ENCODE measurements at places on chromosomes 3 and 15.

GRCh38 chr3:176840641-176841286, 356.5 kb downstream of the TBL1XR1 start:
- DNase-seq = no peak

DNA sequence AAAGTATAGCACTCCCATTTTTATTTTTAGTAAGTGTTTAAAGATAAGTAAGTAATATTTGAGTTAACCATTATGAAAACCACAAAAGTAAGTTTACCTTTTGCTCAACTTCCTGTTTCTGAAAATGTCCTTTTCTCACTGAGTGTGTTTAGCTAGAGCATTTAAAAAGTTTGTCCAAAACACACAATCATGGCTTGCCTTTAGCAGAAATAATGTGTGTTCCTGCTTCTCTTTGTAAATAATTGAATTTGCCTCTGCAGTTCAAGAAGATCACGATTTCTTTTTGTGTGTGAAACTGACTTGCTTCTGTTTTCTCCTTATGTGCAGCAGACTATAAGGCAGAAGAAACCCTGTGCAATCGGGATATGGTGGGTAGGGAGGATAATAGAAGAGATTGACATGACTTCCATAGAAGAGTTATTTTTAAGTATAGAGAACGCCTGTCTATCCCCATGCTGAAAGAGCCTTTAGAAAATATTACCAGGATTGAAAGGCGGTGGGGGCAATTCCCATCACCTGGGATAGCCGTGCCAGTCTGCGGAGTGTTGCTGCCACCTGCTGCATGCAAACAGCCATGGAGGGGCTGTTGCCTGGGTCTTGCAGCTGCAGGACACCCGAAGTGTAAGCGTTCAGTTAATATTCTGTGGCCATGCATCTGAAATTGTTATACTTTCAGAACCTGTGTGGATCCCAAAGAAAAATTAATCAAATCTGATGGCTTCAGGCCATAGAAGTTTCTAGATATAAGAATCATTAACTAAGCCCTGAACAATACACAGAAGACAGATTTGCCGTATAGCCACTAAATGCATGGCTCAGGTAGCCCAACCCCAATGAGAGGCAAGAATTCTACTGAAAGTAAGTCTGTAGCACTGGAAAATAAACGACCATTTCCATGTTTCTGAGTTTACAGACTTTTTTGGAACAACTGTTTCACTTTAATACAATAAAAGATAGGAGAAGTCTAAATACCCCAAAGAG, 2.4 kb upstream of the CD96 start:
- DNase-seq = peak; percentile 5

DNA sequence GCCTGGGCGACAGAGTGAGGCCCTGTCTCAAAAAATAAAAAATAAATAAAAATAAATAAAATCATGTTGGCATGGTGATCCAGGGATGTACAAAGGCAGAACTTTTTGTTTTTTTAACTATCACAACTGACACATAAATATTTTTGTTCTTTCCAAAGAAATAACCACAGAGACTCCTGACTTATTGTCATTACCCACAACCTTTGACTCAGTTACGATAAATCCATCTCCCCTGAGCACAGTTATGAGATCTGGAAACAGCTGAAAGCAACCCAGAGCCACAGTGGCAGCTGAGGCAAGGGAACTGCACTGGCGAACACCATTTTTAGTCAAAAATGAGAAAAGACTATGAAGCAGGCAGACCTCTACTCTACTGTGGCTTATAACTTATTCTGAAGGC, 24.0 kb downstream of the OSBPL10 start:
- DNase-seq = no peak

GRCh38 chr3:58106061-58106460, 97.8 kb downstream of the FLNB start:
- peak; percentile 17 for DNase-seq

DNA sequence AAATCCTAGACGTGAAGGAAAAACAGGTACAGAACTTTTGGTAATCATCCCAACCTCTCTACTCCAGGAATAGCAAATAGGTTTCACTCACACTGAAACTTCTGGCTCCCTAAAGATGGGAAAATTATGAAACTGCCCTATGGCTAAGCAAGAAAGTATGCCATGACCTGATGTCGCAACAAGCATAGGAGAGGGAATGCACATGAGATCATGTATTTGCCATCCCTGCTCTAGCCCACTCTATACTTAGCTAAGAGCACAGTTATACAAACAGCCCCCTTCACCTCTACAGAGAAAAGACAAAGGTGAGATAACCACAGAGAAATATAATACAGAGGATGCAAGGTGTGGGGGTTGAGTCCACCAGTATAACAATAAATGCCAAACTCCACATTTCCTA, 102.7 kb downstream of the TBC1D5 start:
- peak; percentile 13 for DNase-seq

DNA sequence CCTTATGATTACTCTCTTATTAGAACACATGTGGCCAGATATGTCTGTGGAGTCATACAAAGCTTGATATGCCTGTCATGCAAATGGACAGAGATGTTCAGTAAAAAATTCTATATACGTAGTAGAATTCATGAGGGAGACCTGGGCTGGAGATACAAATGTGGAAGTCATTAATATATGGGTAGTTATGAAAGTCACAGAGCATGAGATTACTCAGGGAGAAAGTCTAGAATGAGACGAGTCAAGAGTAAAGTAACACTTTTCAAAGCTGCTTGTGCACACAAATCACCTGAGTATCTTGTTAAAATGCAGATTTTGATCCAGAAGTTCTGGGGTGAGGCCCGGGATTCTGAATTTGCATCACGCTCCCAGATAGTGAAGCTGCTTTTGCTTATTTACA, 28.4 kb downstream of the OXSM start:
- no peak for DNase-seq

DNA sequence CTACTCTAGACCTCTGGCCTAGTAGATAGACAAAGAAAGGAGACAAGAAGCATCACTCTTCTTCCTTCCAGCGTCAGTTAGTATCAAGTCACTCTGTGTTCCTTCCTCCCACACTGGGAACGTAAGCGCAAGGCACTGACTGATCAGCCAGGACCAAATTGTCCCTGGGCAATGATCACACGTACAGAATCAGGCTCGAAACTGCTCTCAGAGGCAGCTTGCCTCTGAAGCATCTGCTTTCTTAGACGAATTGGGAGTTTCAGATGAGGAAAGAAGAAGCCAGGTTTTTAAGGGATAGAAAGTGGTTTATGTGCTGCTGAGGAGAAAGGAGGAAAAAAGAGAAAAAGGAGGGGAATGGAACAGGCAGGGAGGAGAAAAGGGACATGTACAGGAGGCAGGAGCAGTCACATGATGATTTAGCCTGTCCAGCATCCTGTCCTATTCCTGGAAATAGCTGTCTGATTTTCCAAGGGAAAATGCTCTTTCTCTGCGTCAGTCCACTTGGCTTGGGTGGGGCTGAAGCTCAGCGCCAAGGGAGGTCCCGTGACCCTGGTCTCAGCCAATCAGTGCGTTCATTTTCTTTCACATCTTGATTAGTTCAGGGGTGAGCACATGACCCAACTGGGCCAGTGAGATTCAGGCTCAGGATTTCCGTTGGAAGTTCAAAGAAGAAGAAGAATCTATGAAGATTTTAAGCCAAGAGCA, 102.0 kb upstream of the PRICKLE2 start:
- no peak for DNase-seq

- no peak for DNase-seq
Observed at GRCh38 chr3:127012091-127012490, 29.2 kb downstream of the PLXNA1 start.

DNA sequence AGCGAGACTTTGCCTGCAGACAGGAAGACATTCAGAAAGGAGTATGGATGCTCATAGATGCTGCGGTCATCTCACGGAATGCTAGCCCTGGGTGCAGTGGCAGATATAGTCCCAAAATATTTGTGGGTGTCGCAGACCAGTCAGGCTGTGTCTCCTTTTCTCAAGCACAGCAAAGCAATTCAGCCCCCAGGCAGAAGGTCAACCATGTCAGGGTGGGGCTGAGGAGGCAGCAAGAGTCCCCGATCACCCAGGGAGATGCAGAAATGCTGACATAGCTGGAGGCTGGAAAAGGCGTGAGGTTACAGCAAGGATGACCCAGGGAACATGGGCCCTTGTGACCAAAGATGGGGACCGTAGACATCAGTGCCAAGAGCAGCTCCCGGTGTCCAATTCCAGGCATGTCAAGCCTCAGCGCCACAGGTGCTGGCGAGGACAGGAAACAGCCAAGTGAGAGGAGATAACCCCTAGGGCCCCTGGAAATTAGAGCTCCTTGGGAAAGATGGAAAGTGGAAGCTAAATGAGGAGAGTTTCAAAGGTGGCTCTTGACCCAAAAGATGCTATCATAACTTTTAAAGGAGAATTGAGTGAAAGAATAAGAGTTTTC, 81.2 kb upstream of the ABHD17C start:
- no peak for DNase-seq

GRCh38 chr3:66154444-66154861, 66.3 kb upstream of the SLC25A26 start:
- DNase-seq = no peak

DNA sequence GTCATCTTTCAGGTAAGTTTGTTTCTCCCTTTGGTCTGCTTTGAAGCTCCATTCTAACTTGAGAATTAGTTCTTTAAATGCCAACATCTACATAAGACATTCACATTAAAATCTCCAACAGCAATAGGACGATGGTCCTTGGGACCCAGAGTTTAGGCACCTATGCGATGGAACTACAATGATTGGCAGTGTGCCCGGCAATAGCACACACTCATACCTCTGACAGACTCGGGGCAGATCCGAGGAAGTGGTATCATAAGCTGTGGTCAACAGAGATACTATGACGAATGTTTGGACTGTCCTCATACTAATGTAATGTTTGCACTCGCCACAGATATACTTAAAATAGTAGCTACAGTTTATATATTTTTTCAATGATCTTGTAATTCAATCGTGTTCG, 34.2 kb upstream of the NR2F2 start:
- no peak for DNase-seq

- DNase-seq = peak; percentile 47
Observed at GRCh38 chr3:196141052-196141865, 59.4 kb upstream of the TFRC start.

DNA sequence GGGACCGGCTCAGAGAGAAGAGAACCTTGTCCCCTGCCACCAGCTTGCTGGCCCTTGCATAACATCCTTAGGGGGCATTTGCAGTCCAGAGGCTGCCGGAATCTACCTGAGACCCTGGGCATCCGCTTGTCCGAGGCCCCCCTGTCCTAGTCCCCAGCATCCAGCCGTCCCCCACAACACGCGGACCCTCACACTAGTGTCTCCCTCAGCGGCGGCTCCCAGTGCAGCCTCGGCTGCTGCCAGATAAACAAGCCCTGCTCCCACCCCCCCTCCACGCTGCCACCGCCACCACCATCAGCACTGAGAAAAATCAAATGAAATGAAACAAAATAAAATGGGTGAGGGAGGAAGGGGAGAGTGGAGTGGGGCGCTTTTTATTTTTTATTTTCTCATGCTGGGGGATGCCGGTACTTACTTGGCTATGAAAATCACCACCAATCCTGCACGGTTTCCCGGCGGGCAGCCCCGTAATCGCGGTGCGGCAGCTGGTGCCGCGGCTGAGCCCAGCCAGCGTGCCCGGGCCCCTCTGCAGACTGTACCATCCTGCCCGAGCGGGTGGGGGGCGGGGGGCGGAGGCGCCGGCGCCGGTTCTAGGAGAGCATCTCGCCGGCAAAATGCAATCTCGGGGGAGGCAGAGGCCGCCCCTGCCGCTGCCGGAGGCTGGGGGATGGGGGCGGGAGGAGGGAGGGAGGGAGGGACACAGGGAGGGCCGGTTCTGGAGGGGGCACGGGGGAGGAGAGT, at the start of gene ATP2B2:
ATP2B2 (minus strand) TSS at position 537 of the 741 bp plus-strand sequence. CDS start 56,043 bp downstream, outside the sequence.
- DNase-seq = no peak

GRCh38 chr3:52436500-52437149, 8.3 kb downstream of the SEMA3G start:
- DNase-seq = no peak

GRCh38 chr3:107727102-107727501, 204.3 kb downstream of the BBX start:
- no peak for DNase-seq

DNA sequence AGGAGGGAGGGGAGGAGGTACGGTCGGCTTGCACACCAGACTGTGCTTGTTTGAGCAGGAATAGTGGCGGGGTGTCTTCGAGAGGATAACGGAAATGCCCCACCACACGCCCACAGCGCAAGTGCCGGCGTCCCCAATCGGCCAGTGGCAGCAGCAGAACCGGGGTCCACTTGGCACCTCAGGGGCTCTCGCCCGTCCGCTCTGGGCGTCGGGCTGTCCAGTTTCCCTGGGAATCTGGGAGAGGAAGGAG, 53.7 kb downstream of the CCDC54 start:
- DNase-seq = peak; percentile 3

DNA sequence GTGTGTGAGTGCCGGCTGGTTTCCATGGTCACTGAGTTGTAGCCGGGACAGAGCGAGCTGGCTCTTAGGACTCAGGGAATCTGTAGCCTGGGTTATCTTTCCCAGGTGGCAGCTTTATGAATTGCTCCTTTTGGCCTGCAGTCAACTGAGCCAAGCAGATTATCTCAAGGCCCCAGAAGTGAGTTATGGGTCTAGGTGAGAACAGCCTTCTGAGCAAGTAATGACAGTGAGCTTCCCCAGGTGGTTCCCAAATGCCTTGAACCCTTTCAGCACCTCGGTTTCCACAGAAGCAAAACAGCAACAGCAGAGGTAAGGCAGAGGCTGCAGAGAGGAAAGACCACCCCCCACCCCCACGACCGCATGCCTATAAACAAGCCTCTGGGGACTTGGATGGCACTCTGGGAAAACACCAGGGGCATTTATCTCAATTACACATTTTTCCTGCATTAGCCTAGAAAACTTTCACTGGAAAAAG, 56.7 kb upstream of the DGKG start:
- DNase-seq = no peak

- peak; percentile 34 for DNase-seq
Observed at GRCh38 chr3:141499284-141499683, 12.5 kb downstream of the RASA2 start.

DNA sequence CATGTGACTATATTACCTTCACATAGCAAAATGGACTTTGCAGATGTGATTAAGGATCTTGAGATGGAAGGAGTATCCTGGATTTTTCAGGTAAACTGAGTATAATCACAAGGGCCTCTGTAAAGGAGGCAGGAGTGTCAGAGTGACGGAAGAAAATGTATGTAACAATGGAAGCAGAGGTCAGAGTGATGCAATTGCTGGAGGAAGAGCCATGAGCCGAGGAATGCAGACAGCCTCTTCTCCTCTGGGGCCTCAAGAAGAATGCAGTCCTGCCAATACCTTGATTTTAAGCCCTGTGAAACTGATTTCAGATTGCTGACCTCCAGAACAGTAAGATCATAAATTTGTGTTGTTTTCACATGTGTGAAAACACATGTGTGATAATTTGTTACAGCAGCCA, 15.1 kb downstream of the HEMK1 start:
- no peak for DNase-seq

DNA sequence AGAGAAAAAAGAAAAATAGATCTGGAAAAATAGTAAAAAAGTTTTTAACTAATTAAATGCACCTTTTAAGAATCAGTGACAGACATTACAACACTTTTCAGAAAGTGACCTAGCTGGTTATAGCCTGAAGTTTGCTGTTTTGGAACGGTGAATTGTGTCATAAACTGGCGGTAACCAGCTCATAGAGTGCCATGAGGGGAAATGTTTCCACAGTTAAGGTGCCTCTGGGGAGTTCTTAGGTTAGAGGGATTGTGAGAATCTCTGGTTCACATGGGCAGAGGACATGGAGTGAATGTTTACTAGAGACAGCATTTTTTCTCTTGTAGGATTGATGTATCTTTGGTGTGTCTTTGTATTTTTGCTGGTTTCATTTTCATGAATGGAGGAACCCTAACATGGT, 2.8 kb downstream of the TBC1D23 start:
- DNase-seq = no peak
